ENCODE measurements at places on chromosomes 4 and X.
A peak's percentile ranks its signal among the peaks of the same experiment; 100 is the strongest.

- no peak for DNase-seq
These were observed 25.7 kb downstream of the CPEB2 start for GRCh38 chr4:15027921-15028435.

DNA sequence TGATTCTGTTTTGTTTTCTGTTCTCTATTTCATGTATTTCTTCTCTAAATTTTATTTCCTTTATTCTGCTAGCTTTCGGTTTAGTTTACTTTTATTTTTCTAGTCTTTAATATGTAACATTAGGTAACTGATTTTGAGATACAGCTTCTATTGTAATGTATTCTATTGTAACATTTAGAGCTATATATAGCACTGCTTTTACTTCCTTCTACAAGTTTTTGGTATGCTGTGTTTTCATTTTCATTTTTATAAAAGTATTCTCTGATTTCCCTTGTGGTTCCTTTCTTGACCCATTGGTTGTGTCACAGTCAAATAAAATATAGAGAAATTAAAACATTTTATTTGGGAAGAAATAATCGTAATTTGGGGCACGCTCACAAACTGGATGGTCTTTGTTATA lies 13.9 kb upstream of the CT47A1 start:
- no peak for DNase-seq

DNA sequence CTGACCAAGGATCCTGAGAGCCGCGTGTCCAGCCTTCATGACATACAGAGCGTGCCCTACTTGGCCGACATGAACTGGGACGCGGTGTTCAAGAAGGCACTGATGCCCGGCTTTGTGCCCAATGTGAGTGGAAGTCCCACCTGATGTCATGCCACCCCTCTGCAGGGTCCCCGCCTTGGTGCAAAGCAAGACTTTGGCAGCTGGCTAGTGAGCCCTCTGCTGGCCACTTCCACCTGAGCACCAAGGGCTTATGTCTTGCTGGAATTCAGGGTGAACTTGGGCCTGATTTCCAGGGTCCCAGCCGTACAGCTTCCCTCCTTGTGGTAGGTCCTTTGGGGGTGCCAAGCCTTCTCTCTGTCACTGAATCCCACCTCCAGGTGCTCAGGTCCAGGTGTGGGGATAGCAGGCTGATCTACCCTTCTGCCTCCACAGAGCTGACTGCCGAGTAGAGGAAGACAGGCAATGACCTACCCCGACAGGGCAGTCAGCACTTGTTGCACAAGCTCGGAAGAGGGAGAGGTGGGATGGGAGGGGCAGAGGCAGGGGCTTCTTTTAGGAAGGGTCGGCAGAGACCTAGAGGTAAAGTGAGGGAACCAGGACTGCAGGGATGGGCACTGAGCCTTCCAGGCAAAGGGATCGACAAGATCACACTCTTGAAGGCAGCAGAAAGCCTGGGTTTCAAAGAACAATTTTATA lies 248.1 kb downstream of the EVC2 start:
- DNase-seq: no peak

- peak; percentile 47 for DNase-seq
These were observed 859.4 kb upstream of the FTHL17 start for GRCh38 chrX:31931225-31931624.

DNA sequence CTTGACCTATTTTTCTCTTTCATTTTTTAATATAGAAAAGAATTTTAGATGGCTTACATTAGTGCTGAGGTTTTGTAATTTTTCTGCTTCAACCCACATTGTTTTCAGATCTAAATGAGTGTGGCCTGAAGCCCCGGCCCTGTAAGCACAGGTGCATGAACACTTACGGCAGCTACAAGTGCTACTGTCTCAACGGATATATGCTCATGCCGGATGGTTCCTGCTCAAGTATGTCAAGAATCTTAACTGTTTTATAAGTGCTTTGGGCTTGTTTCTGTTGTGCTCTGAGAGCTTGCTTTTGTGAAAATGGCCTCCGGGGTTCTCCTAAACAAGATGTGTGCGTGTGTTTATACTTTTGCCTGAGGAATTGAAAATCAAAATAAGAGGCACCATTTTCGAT lies 41.6 kb downstream of the NPNT start:
- no peak for DNase-seq

DNA sequence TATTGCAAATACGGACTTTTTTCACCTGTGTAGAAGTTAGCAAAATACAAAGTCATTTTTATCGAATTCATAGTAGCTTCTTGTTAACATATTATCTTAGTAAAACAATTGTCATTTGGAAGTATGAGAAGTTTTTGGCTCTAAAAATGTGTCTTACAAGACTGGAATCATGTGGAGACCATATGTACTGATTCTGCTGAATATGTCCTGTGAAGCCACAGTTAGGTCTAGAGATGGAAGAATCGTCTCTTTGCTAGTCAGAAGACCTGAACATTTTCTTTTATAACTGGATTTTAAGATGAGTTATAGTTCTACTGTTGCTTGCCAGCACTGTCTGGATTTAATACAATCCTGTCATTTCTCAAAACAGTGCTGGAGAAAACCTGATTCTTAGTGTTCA lies 29.0 kb downstream of the TMEM165 start:
- DNase-seq: no peak

DNA sequence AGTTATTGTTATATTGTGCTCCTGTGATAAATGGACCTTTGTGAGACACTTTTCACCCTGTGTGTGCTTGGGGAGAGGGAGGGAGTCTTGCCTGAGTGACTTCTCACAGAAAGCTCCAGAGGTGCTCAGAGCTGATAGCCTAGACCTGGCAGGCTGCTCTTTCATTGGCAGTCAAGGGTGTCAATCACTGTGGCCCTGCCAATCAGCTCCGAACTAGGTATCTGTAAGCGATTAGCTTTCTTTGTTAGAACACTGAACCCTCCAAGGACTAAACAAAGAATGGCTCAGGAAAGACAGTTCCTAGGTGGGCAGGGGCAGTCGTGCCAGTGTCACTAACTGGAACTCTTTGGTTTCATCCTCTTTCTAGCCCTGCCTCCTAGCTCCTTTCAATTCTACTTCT lies 2.7 kb upstream of the NALF2 start:
- DNase-seq: no peak

DNA sequence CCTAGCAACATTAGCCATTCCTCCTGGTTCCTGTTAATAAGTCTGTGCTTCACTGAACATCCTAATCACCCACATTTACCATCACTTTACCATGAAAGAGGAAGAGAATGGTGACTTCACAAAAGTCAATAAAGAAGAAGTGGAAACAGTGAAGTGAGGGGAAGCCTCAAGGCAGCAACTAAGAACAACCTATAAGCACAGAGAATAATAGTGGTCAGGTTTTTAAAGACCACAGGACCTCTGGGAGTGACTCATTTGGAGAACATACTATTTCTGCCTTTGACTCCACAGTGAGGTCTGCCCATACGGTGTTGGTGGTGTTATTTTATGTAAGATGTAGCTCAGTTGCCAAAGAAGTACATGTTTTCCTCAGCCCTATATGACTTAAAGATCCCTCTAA lies 86.0 kb upstream of the TET2 start:
- DNase-seq: peak; percentile 56

- DNase-seq: no peak
These were observed 3.9 kb downstream of the MAML3 start for GRCh38 chr4:140149846-140150635.

- no peak for DNase-seq
These were observed 88.5 kb downstream of the DCUN1D4 start for GRCh38 chr4:51931461-51931860.

GRCh38 chrX:41055740-41056139 lies 29.5 kb upstream of the USP9X start:
- DNase-seq: no peak

GRCh38 chr4:165711436-165711835 lies 161.6 kb upstream of the TLL1 start:
- no peak for DNase-seq

DNA sequence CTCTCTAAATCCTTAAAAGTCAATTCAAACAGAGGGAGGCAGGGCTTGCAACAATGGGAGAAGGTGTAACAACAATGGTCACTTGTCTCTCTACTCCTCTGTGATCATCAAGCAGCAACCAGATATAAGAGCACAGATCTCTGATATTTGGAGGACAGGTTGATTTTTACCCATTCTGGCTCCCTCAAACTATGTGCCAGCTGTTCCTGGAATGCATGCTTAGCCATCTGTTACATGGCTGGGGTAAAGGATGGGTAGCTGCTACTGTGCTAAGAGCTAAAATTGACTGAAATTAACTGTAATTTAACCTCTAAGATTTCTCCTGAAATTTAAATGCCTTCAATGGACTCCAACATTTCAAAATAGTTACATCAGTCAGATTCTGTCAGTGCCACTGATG lies 1459.9 kb downstream of the PCDH7 start:
- DNase-seq: no peak

DNA sequence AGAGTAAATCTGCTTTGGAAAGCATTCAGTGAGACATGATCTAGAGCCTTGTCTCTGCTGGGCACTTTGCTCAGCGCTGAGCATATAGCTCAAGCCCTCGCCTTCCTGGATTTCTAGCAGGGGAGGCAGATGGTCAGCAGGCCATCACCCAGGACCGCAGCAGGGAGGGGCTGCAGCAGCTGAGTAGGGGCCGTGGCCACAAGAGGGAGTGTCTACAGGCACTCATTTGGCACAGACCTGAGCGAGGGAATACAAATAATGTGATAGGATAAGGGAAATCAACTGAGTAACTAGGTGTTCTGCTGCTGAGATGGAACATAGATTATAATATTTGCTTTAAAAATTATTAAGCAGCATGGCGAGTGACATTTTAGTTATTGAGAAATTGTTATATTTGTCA lies 30.2 kb downstream of the OFD1 start:
- no peak for DNase-seq

DNA sequence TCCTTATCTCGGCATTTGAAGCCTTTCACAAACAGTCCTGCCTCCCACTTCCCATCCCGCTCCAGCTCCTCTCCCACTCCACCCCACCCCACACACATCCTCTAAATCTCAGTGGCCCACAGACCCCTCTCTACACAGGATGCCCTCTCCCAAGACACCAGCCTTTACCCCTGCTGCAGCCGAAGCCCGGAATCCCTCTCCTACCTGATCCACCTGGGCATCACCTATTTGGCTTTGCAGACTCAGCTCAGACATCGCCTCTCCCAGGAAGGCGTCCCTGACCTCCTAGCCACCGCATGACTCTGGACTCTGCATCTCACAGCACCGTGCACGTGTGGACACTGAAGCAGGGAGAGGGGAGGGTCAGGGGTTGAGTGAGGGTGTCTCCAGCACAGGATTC lies 11.5 kb downstream of the PPP2R2C start:
- DNase-seq: no peak

DNA sequence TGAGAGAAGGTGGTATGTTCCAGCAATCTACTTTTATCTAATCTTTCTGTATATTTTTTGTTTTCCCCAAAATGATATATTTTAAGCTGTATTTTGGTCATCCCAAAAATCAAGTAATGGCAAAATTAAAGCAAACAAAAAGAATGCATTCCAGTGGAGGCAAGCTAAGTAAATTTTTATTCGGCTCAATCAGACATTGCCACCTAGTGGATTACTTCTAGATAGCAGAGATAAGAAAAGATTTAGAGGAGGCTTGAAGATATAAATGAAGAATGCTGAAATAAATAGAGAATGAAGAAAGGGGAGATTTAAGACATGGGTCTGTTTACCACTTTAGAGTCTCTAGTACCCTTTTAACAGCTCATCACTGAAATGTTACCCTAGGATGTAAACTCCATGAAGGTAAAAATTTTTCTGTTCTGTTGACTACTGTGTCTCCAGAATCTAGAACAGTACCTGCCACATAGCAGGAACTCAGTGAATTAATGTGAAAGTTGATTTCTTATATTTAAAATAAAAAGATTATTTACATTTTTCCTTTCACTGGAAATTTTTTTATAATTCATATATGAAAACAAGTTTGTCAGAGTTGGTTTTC lies 110.9 kb upstream of the ANK2 start:
- no peak for DNase-seq

GRCh38 chr4:87553182-87553581 lies 24.0 kb upstream of the SPARCL1 start:
- DNase-seq: no peak

- DNase-seq: no peak
These were observed 432 bp downstream of the TMEM175 start for GRCh38 chr4:932713-933070.

DNA sequence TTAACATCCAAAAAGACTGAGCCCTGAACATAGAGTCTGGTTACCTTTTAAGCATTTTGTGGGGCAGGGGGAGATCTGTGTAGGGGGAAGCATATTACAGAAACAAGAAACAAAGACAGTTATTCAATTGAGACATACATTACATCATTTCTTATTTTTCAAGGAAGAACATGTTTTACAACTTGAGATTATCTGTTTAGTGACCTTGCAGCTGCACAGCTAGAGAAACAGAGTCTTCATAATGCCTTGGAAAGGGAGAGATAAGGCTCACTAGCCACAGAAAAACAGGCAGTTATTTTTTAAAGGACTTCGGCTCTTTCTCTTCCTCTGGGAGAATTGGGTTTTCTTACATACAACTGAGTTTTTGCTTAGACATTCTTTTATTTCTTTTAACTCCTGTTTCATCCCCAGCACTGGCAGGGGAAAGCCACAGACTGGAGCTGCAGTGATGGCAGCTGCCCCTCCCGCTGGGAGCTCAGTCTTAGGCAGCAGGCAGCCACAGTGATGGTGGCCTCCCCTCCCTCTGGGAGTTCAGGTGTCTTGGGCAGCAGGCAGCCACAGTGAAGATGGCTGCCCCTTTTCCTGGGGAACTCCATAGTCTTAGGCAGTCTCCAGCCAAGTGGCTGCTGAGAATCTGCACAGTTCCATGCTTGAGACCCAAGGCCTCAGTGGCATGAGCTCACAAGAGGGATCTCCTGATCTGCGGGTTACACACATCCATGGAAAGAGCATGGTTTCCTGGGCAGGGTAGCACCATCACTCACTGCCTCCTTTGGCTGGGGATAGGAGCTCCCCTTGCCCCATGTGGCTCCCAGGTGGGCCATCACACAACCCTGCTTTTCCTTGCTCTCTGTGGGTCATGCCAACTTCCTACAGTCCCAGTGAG lies 19.4 kb upstream of the TMPRSS11F start:
- no peak for DNase-seq

Measured in skeletal muscle cell (primary cell).